ENCODE measurements at places on chromosomes 3 and 15. TPM values are rescaled to one million over a fixed set of nuclear protein-coding genes. Genes with fewer than 3 reads are reported as not detected.

OR5K2 gene
- not detected for total RNA-seq

SMAD6 gene
- total RNA-seq: 8.9 TPM

GCSAM gene
- 0.52 TPM for total RNA-seq

CAND2 gene
- total RNA-seq: 22.4 TPM

CHAC1 gene
- 0.52 TPM for total RNA-seq

IGSF10 gene
- 18.3 TPM for total RNA-seq

COLQ gene
- total RNA-seq: 14.1 TPM

BLM gene
- total RNA-seq: 2.1 TPM

NDN gene
- 190 TPM for total RNA-seq

CCR5 gene
- total RNA-seq: 0.52 TPM

SI gene
- total RNA-seq: not detected

LRRC31 gene
- total RNA-seq: not detected

GPR149 gene
- not detected for total RNA-seq

SCAP gene
- total RNA-seq: 53.8 TPM

RTP3 gene
- total RNA-seq: under 0.01 TPM

SPRED1 gene
- 37.6 TPM for total RNA-seq

ALG3 gene
- 17.2 TPM for total RNA-seq

TTLL13 gene
- not detected for total RNA-seq

ERICH6 gene
- total RNA-seq: not detected

UROC1 gene
- total RNA-seq: not detected

PLXND1 gene
- total RNA-seq: 92.4 TPM

NME9 gene
- total RNA-seq: not detected

ZKSCAN7 gene
- 15.7 TPM for total RNA-seq

PPM1L gene
- 14.1 TPM for total RNA-seq

CD80 gene
- total RNA-seq: 1.0 TPM

LRRC49 gene
- 11.0 TPM for total RNA-seq

CCK gene
- total RNA-seq: 7.8 TPM

DUOX2 gene
- total RNA-seq: under 0.01 TPM

ALDH1A3 gene
- total RNA-seq: 15.7 TPM

SLC28A1 gene
- 0.52 TPM for total RNA-seq

MOBP gene
- not detected for total RNA-seq

SLMAP gene
- total RNA-seq: 53.2 TPM

CISH gene
- total RNA-seq: 4.7 TPM

HSPBAP1 gene
- 8.9 TPM for total RNA-seq

VPS8 gene
- 316 TPM for total RNA-seq

SMCO1 gene
- 3.7 TPM for total RNA-seq

PIK3CB gene
- 16.2 TPM for total RNA-seq

EID1 gene
- 91.3 TPM for total RNA-seq

C3orf80 gene
- total RNA-seq: not detected

SAXO2 gene
- total RNA-seq: 0.52 TPM

GOLGA8S gene
- total RNA-seq: not detected

CFAP100 gene
- not detected for total RNA-seq

TJP1 gene
- total RNA-seq: 53.2 TPM

SRGAP3 gene
- total RNA-seq: 15.7 TPM

P2RY14 gene
- total RNA-seq: 1.6 TPM

PIGZ gene
- total RNA-seq: 1.0 TPM

FAM219B gene
- 33.4 TPM for total RNA-seq

NUP210 gene
- 3.7 TPM for total RNA-seq

CHRD gene
- total RNA-seq: 14.1 TPM

SPATA12 gene
- not detected for total RNA-seq

GXYLT2 gene
- total RNA-seq: 31.8 TPM

IGDCC3 gene
- 1.0 TPM for total RNA-seq

C3orf70 gene
- total RNA-seq: 4.2 TPM

Data from skeletal muscle tissue (tissue), 5 donors.